ENCODE measurements at places on chromosomes 4 and X.

- DNase-seq: no peak
Measured at GRCh38 chr4:26542991-26543390, 40.9 kb upstream of the TBC1D19 start.

GRCh38 chrX:7158468-7158990 is 10.6 kb upstream of the PUDP start:
- no peak for DNase-seq

DNA sequence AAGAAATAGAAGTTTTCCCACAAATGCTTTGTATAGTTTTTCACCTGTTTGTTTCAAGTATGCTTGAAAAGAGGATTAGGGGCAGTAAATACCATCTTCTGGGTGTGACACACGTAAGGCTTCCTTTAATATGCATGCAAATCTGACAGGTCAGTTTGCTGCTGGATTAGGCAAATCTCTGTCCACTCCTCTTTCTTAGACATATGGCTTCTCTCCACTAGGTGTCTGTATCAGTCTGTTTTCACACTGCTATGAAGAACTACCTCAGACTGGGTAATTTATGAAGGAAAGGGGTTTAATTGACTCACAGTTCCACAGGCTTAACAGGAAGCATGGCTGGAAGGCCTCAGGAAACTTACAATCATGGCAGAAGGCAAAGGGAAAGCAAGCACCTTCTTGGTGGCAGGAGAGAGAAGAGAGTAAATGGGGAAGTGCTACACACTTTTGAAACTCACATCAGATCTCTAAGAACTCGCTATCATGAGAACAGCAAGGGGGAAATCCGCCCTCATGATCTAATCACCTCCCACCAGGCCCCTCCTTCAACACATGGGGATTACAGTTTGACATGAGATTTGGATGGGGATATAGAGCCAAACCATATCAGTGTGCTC is 66.9 kb downstream of the TAB3 start:
- no peak for DNase-seq

DNA sequence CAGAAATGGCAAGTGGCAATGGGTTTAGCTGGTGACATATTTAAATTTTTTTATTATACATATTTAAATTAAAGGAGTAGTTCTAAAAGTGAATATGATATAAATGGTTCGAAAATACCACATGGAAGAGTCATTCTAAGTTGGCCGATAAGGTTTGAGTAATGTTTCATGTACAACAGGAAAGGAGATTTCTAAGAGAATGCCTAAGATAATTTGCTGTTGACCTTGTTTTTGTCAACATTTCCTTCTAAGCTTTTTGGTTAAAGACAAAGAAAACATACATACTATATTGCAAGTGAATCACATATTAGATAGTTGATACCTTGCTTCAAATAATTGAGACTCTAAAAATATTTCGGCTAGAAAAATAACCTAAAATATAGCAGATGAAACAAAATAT is 526.6 kb upstream of the SLIT2 start:
- no peak for DNase-seq

- DNase-seq: no peak
Measured at GRCh38 chr4:88063634-88064296, 56.3 kb downstream of the PKD2 start.
